CD4-positive, alpha-beta T cell treated with Interleukin-2 at 100 ng/mL for 4 hours (primary cell): ENCODE measurements at places on chromosomes 16 and 17.

- no peak for DNase-seq
Observed at GRCh38 chr16:85090181-85090580, 22.1 kb downstream of the CIBAR2 start.

- DNase-seq = no peak
Observed at GRCh38 chr16:14148016-14148415, 76.9 kb downstream of the MRTFB start.

GRCh38 chr16:80526418-80527061 lies 14.3 kb upstream of the DYNLRB2 start:
- DNase-seq = peak; percentile 78

- no peak for DNase-seq
Observed at GRCh38 chr17:43559161-43559816, 13.1 kb upstream of the ETV4 start.

- no peak for DNase-seq
Observed at GRCh38 chr16:4241258-4241927, 487 bp downstream of the SRL start.

GRCh38 chr17:69724238-69724637 lies 309.7 kb downstream of the MAP2K6 start:
- no peak for DNase-seq

- DNase-seq = no peak
Observed at GRCh38 chr17:258045-258734, 76.7 kb upstream of the DOC2B start.

DNA sequence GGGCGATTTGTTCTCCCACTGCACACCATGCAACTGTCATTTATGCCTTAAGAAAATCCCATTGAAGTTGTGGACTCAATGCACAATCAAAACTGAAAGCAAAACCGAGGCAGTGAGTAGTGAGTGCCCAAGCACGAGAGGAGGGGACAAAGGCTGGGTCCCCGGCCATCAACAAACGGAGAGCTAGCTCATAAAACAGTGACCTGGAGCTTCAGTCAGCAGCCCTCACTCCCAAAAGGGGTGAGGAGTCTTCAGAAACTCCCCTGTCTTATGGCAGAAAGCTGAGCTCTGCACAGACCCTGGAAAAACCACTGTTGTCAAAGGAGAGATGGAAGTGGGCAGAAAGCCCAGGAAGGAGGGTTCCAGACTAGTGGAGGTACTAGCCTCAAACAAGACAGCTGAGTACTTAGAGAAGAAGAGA lies 96.9 kb downstream of the ADCY9 start:
- DNase-seq = peak; percentile 3

GRCh38 chr17:9209781-9210370 lies 188.6 kb downstream of the NTN1 start:
- DNase-seq = no peak

DNA sequence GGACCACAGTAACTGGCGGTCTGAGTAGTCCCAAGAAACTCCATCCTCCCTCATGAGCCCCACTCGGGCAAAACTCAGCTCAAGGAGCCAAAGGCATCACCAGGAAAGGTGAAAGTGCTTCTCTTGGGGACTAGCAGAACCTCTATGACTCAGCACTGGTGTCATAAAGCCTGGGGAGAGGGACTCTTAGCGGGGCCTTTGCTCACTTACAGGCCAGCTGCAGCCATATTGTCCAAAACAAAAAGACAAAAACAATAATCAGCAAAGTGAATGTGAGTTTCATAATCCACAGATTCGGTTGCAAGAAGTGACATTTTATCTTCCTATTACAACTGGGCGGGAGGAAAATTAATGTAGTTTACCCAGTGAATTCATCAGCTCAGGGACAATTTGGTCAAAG lies at the start of gene TEKT5:
TEKT5 (minus strand) TSS at position 101 of the 400 bp plus-strand sequence; CDS start at position 44, 57 bp downstream.
- no peak for DNase-seq

DNA sequence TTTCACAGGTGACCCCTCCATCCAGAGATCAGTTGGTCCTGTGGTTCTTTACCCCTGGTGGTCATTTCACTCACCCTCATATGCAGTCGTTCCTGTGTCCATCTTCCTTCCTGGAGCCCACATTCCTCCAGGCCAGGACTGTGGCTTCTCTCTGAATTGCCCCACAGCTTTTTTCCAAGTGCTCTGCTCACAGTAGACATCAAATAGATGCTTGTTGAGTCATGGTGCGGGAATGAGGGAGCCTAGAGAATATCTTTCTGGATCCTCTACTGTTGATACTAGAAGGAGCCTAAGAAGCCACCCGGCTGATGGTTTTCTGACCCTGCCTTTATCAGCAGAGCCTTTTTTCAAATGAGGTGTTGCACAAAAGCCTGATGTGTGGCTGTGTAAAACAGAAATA lies 10.4 kb downstream of the USB1 start:
- no peak for DNase-seq

- no peak for DNase-seq
Observed at GRCh38 chr17:77414811-77415400, 274.1 kb downstream of the SEC14L1 start.

DNA sequence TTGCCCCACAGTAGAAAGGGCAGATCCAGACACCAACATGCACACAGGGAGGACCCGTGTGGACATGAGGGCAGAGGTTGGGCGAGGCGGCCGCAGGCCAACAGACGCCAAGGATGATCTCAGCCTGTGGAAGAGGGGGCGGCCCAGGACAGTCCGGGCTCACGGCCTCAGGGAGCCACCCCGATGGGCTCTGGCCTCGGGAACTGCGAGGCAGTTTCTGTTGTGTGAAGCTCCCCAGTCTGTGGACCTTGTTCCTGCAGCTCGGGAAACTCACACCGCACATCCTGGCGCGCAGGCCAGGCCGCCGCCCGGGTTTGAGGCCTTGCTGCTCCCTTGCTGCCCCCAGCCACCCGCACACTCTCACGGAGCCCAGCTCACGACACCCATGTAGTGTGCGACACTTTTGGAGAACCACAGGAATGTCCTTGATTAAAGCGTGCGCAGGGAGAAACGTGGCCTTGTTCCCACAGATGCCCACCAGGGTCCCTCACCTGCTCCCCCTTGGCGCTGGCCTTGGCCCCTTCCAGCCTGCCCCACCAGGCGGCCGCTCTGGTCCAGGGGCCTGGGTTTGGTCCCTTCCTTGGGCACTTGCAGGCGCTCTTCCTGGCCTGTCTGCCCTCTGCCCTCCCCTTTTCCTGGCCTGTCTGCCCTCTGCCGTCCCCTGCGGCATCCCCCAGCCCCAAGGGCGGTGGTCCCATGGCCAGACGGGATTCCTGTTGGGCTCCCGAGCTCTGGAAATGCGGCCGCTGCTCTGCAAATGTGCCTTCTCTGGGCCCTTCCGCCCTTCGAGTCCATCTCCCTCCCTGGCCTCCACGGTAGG lies 9.3 kb upstream of the SLC38A10 start:
- DNase-seq = no peak

DNA sequence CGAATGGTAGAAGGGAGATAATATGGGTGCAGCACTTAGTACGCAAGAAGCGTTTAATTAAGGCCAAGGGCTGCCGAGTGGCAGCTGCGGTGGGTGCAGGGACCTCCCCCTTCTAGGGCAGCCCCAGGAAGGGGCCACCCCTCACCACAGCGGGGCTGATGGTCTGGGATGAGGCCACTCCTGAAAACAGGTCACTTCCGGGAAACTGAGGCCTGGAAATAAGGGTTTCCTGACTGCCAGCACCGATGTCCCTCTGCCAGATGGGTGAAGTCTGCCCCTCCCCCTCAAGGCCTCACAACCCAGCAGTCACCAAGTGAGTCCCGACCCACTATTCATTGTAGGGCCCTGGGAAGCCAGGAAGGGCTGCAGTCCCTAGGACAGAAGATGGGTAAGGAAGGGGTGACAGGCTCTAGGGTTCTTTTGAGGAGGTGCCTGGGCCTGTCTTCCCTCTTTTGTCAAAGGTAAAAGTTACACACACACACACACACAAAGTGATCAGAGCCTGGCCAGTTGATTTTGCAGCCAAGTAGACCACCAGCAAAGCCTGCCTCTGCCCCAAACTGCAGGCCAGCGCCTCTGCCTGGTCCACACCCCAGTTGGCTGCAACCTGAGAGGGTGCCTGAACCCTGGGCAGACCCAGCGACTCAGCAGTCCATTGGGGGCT lies 12.5 kb downstream of the SREBF1 start:
- DNase-seq = no peak

DNA sequence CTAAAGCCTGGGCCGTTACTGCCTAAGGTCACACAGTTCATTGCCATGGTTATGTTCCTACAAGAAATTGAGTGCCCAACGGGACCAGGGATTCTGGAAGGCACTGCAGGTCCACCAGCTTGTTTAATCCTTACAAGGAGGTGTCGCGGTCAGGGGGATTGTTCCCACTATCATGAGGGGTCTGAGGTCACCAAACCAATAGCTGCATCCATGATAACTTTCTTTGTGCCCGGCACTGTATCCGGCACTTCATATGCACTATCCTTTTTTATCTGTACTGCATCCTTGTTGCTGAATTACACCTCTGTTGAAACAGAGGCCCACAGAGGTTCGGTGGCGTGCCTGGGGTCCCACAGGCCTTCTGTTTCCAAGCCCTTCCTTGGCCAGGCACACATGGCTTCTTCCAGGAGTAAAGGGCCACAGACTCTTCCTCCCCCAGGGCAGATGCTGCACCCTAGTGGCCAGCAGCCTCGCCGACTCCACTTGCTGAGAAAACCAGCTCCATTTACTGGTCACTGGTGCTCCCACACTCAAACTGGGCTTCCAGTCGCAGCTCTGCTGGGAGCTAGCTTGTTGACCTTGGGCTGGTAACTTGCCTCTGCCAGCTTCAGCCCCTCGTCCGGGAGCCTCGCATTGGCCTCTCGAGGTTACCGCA lies 82.0 kb upstream of the PLCG2 start:
- peak; percentile 42 for DNase-seq

- no peak for DNase-seq
Observed at GRCh38 chr16:26078716-26079355, 387.1 kb downstream of the HS3ST4 start.

GRCh38 chr16:88131256-88131655 lies 180.0 kb downstream of the BANP start:
- DNase-seq = no peak

DNA sequence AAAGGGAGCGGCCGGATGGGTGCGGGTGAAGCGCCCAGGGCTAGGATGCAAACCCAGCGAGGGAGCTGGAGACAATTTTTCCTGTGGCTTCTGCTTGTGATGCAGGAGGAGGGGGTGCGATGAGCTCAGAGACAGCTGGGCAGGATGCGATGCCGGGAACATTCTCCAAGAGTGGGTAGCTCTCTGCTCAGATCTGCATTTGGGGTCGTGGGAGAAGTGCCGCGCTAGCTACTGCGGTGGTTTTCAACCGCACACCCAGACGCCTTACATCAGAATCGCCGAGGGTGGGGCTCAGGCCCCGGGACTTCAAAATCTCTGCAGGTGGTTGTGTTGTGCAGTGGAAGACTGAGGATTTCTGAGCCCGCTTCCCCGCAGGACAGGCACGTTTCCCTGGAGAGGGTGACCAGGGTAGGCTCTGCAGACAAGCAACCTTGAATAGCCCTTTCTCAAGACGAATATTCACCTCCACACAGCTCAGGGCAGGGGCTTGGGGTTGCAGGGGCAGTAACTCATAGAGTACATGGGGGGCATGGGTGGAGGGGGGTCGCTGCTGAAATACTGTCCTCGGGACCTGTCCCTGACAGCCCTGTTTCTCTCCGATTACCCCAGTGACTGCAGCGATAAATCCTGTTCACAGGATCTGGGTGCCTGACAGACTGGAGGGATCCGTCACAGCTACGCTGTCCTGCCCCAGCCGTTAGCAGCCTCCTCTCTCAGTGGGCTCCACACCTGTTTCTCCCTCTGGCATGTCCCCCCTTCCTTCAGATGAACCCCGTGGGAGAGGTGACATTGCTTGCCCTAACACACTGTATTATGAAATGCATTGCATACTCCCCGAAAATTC lies 63.3 kb downstream of the HAPSTR1 start:
- DNase-seq = no peak

GRCh38 chr17:35915153-35915964 lies 15.2 kb downstream of the RDM1 start:
- DNase-seq = no peak

DNA sequence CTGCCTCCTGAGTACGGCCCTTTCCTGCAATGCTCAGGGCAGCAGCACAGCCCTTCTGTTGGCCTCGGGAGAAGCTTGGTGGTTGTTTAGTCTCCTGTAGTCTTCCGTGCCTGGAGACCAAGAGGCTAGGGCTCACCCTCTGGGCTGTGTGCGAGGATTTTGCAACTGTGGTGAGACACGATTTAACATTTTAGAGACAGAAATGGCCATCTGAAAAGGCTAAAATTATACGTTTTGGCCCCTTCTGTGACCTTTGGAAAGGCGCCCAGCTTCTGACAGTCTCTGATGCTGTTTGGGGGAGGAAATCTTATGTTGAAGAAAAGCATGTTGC lies 33.1 kb downstream of the FOXL1 start:
- DNase-seq = no peak

- no peak for DNase-seq
Observed at GRCh38 chr16:4680673-4681470, 12.5 kb upstream of the NUDT16L1 start.

DNA sequence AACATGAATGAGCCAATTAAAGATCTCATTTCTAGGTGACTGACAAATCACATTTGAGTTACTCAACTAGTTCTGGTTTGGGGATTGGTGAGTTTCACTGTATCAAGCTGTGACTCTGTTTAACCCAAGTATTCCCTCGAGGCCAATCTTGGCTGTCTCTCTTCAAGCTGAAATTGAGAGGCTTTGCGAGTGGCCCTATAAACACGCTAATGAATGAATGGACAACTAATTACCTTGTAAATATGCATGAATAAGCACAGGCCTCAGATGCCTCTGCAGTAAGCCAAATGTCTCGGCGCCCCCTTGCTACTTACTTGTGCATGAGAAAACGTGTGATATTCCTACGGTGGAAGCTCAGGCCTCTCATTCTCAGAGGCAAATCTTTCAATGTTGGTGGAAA lies 450.3 kb upstream of the PSMD7 start:
- DNase-seq = no peak

GRCh38 chr16:83934684-83934977 lies 18.4 kb upstream of the OSGIN1 start:
- no peak for DNase-seq

- no peak for DNase-seq
Observed at GRCh38 chr17:1029196-1029921, 32.4 kb downstream of the TIMM22 start.

DNA sequence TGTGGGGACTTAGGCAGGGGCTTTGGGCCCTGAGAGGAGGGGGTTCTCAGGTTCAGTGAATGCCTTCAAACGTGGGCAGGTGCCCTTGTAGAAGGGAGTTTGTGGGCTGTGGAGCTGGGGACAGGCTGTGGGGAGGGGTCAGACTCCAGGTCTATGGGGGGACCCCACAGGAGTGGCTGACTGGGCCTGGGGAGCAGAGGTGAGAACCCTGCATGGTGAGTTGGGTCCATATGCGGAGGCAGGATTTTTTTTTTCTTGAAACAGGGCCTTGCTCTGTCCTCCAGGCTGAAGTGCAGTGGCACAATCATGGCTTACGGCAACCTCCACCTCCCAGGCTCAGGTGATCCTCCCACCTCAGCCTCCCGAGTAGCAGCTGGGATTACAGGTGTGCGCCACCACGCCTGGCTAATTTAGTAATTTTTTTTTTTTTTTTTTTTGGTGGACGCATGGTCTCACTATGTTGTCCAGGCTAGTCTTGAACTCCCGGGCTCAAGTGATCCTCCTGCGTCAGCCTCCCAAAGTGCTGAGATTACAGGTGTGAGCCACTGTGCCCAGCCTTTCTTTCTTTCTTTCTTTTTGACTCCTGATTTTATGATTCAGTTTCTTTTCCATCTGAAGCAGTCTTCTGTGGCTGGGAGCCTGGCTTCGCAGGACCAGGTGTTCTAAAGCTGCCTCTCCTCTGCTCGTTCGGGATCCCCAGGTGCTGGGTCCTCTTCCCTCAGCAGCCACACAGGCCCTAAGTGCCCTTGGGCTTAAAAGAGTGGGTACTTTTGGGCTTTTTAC lies 19.0 kb upstream of the ADCY7 start:
- DNase-seq = no peak

GRCh38 chr16:84283314-84284153 lies 11.1 kb upstream of the WFDC1 start:
- DNase-seq = no peak

- DNase-seq = no peak
Observed at GRCh38 chr16:11147033-11147753, 108.8 kb downstream of the SOCS1 start.
